ENCODE measurements at places on chromosomes 12 and 14.

DNA sequence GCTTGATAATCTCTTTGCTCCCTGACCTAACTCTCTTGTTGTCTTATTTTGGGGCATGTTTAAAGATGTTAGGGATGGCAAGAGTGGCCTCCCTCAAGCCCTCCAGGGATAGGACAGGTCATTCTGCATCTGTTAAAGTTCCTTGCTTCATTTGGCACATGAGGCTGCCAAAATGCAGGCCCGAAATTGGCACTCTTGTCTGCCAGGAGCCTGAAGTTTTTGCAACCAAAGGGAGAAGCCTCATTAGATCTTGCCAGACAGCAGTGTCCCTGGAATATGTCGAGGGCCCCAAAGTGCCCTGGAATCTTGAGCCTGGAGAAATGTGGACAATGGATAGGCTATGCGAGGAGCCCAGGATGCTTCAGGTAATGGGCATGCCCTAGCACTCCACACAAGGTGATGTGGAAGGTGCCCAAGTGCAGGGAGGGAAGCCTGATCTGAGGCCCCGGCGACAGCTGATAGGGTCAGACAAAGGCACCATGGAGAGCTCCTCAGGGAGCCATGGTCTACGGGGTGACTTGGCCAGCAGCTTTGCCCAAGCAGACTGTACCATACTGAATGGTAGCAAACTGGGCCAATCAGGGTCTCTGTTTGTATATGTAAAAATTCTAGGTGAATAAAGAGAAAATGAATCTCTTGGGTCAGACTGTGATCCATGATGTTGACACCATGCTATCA, 173.0 kb upstream of the WSCD2 start:
- no peak for DNase-seq

DNA sequence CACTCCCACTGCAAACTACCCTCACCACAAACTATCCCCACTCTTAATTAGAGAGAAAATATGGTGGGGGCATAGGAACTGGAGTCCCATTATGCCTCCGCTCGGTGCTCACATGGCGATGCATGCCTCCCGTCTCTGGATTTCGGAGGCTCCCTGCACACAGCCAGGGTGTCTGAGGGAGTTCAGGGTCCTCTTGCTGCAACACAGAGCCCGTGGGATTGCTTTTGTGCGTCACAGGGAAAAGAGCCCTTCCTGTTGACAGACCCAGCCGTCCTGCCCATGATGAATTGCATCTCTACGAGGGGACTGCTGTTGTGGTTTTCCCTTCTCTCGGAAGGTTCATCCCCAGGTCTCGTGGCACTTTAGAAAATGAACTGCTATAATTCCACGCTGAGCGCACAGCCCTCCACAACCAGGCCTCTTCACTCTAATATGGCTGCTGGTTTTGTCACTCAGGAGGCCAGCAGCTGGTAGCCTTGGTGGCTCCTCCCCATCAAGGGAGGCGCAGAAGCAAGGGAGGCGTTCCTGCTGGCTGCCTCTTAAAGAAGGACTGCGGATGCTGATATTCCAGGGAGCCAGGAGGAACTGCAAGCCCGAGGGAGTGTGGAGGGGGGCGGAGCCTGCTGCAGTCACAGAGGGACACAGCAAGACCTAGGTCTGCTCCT, 158.0 kb downstream of the KCNA5 start:
- no peak for DNase-seq

DNA sequence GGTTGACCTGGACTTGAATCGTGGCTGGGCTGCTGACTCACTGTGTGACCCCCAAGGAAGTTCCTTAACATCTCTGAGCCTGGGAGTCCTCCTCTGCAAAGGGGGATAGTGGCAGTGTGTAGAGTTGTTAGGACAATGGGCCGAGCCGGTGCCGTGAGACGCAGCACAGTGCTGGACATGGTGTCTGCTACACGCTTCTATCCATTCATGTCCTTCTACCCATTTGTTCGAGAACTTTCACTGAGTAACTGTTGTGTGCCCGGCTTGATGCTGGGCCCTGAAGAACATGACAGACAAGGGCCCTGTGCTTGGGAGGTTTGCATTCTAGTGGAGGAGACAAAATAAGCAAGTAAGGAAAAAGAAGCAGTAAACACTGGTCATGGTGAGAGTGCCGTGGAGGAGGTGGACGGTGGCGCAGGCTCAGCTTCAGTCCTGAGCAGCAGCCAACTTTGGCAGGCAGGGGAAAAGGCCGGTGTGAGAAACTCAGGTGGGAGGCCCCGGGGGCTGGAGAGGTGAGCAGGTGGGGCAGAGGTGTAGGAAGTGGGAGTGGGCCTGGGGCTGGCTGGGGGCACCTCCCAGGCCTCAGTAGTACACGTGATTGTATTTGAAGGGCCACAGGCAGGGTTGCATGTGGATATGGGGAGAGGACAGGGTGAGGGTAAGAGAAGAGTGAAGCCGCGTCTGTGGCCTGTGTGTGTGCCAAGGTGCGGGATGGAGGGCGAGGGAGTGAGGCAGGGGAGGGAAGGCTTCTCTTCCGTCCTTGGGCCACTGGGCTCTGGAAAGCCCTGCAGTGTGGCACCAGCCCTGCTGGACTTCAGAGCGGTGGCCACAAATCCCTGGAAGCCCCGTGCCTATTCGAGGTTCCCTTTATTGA, 13.8 kb downstream of the VASH1 start:
- no peak for DNase-seq

DNA sequence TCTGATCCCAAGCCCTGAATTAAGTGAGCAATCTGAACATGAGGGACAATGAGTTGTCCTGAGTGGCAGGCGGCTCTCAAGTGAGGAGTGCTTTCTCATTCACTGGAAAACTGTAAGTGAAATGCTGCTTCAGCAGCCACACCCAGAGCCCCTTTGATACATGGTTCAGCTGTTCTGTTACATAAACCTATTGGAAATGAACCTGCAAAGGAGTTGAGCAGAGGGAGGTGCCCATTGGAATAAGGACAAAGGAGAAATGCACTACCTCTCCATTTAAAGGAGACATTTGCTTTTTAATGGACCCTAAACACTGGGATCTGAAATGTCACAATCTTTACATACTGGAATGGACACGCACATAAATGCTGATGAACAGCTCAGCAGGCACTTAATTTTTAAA, 169.9 kb downstream of the CACNA1C start:
- DNase-seq: no peak

DNA sequence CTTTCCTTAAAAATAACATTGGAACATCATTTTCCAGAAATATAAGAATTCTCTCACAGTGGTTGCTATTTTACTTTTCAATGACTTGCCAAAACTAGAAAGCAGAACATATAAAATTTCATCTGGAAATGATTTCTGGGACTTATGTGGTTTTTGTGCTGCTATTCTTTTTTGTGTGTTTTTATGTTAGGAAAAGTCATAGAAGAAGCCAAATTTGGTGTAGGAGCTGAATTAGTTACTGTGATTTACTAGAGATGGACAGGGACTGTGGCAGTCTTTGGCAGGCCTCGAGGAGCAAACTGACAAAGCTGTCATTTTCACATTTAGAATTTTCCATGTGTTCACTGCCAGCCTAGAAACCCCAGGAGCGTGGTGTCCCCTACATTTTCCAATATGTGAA, 38.3 kb upstream of the LDHB start:
- DNase-seq: no peak

DNA sequence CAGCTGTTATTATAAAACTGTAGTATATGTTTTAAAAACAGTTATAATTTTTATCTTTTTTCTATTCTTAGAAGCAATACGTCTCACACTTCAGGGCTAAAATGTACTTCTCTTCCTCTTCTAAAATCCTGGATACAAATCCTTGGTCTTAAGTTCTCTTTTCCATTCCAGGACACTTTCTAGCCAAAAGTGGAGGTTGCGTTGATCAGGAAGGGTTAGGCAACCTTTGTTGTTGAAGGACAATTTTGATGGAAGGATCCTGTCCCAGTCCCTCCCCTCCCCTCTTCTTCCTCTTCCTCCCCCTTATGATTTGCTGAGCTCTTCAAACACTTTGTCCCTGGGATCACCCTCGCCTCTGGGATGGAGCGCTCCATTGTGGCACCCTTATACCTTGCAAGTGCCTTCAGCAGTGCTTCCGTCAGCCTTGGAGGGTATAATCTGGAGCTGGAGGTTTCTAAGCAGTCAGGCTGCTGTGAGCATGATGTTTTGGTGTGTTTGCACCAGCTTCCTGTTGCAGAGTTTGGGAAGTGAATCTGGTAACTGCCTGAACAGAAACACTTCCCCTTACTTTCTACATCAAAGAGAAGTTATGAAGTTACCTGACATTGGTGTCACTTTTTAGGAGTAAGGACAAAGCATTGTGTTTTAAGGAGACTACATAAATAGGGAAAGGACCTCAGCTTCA, 87.4 kb upstream of the SLC38A2 start:
- no peak for DNase-seq

GRCh38 chr12:64395739-64396138, 5.2 kb upstream of the C12orf56 start:
- no peak for DNase-seq

DNA sequence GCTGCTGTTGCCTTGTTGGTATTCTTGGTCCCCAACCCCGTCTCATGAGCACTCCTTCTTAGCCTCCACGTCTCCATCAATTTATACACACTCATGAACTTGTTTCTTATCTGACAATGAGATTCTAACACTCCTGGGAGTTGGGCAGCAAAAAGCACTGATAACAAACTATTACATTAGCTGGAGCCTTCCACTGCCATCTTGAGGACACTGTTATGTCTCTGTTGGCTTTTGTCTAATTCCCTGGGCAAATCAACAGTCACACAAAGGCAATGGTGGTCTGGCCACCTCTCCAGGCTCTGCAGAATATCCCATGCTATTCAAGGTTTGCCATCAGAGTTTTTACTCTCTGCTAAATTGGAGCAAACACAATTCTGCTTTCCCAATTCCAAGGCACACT, 117.8 kb upstream of the COCH start:
- DNase-seq: no peak

- no peak for DNase-seq
Observed at GRCh38 chr14:66288511-66288910, 197.7 kb upstream of the CCDC196 start.
